ENCODE measurements at places on chromosomes 4 and X. TPM values are rescaled to one million over a fixed set of nuclear protein-coding genes. Genes with fewer than 3 reads are reported as not detected.

GRCh38 chr4:180665994-180666824 is 1577.0 kb upstream of the TENM3 start:
- no peak overlapping the region for H3K4me3 ChIP-seq
- no peak overlapping the region for H3K27ac ChIP-seq
- no peaks in the 10 kb centered on the region for H3K4me1 ChIP-seq
- no peaks in the 10 kb centered on the region for H3K27me3 ChIP-seq
- no peaks in the 10 kb centered on the region for H3K36me3 ChIP-seq
- no peak for DNase-seq

GRCh38 chr4:155572106-155572703 is 94.4 kb upstream of the GUCY1A1 start:
- H3K27ac ChIP-seq = no peak overlapping the region
- no peaks in the 10 kb centered on the region for H3K27me3 ChIP-seq
- H3K36me3 ChIP-seq = no peaks in the 10 kb centered on the region
- no peak overlapping the region for H3K4me3 ChIP-seq
- H3K4me1 ChIP-seq = no peaks in the 10 kb centered on the region
- no peak for DNase-seq

GRCh38 chr4:69749771-69750170 is 10.6 kb downstream of the SULT1B1 start:
- H3K27me3 ChIP-seq = no peaks in the 10 kb centered on the region
- H3K36me3 ChIP-seq = no peaks in the 10 kb centered on the region
- DNase-seq = no peak
- no peaks in the 10 kb centered on the region for H3K4me1 ChIP-seq
- no peak overlapping the region for H3K4me3 ChIP-seq

DNA sequence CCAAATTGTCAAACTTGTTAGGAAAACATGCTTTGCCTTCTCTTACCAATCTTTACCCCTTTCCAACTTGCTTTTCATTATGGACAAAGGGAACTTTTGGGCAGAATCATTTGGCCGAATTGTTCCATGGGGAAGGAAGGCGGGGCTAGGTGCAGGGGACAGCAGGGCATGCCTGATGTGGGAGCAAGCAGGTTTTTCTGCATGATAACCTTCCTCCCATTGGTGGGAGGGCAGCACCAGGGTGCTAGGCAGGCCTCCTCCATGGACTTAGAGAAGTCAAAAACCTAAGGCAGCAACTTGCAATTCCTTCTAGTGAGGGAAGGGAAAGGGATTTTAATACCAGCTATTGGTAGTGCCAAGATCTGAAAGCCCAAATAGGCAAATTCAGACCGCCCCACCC is 260.5 kb downstream of the MAPK10 start:
- H3K4me3 ChIP-seq = no peak overlapping the region
- no peak for DNase-seq
- H3K4me1 ChIP-seq = no peaks in the 10 kb centered on the region
- no peak overlapping the region for H3K27ac ChIP-seq
- no peaks in the 10 kb centered on the region for H3K36me3 ChIP-seq
- H3K27me3 ChIP-seq = no peaks in the 10 kb centered on the region

GRCh38 chrX:135481696-135482179 is 38.7 kb upstream of the INTS6L start:
- no peaks in the 10 kb centered on the region for H3K4me1 ChIP-seq
- H3K4me3 ChIP-seq = no peak overlapping the region
- H3K36me3 ChIP-seq = no peaks in the 10 kb centered on the region
- DNase-seq = no peak
- no peaks in the 10 kb centered on the region for H3K27me3 ChIP-seq

- H3K27ac ChIP-seq = no peak overlapping the region
- no peaks in the 10 kb centered on the region for H3K36me3 ChIP-seq
- no peaks in the 10 kb centered on the region for H3K4me1 ChIP-seq
- H3K27me3 ChIP-seq = no peaks in the 10 kb centered on the region
- DNase-seq = no peak
These were observed 1.4 kb upstream of the SERPINA7 start for GRCh38 chrX:106039920-106040319.

GRCh38 chr4:106329041-106329618 is 12.8 kb downstream of the AIMP1 start:
- no peak for DNase-seq
- H3K27ac ChIP-seq = no peak overlapping the region
- no peak overlapping the region for H3K4me3 ChIP-seq
- peaks cover 96% of the 10 kb centered on the region for H3K36me3 ChIP-seq

GRCh38 chr4:182653596-182653995 is 263.6 kb downstream of the DCTD start:
- no peaks in the 10 kb centered on the region for H3K36me3 ChIP-seq
- H3K4me1 ChIP-seq = no peaks in the 10 kb centered on the region
- no peak for DNase-seq
- H3K27ac ChIP-seq = no peak overlapping the region
- no peak overlapping the region for H3K4me3 ChIP-seq
- H3K27me3 ChIP-seq = no peaks in the 10 kb centered on the region

DNA sequence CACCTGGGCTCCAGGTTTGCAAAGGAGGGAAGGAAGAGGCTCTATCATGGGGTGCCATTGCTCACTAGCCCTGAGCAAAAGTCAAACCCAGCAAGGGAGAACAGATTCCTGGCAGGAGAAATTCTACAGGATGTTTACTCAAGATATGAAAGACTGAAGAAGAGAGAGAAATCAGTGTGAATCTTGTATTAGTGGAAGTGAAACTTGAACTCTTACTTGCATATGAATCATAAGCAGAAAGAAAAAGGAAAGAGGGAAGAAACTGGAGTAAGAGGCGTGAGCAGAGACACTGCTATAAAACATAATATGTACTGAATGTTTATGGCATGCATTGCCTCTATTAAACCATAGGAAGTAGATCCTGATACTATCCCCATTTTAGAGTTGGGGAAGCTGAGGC is 60.9 kb downstream of the C4orf46 start:
- peaks cover 3% of the 10 kb centered on the region for H3K4me1 ChIP-seq
- H3K4me3 ChIP-seq = no peak overlapping the region
- DNase-seq = no peak
- no peak overlapping the region for H3K27ac ChIP-seq

DNA sequence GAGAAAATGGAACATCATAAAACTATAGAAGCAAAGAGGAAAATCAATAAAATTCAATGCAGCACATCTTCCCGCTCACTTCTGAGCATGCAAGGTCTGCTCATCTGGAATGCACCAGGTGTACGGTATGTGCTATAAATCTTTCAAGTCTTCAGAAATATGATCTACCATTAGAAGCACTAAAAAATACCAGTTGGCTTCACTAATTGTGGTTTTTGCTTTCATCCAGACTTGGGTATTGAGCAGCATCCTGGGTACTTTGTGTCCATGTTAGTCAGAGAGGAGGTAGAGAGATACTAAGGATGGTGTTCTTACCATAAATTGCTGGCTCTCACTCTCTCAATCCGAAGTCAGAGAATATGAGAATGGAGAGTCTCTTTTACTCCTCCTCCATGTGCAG is 477.1 kb downstream of the PPARGC1A start:
- H3K4me1 ChIP-seq = no peaks in the 10 kb centered on the region
- no peak overlapping the region for H3K27ac ChIP-seq
- H3K36me3 ChIP-seq = no peaks in the 10 kb centered on the region

DNA sequence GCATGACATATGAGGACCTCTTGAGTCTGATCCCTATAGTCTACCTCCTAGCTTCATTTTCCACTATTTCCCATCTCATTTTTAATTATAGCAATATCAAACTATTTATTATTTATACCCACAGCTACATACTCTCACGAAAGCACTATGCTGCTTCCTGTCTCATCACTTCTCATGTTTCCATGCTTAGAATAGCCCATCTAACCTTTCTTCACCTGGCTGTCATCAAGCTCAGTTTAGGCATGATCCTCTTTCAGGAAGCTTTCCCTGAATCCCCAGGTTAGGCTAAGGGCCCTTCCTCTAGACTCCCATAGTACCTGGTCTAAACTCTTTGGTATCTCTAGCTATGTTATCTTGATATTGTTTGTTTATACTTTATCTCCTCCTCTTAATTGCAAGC is 137.8 kb downstream of the TBC1D19 start:
- DNase-seq = no peak
- H3K4me1 ChIP-seq = no peaks in the 10 kb centered on the region
- H3K36me3 ChIP-seq = no peaks in the 10 kb centered on the region
- H3K4me3 ChIP-seq = no peak overlapping the region
- H3K27ac ChIP-seq = no peak overlapping the region
- no peaks in the 10 kb centered on the region for H3K27me3 ChIP-seq

GRCh38 chrX:14896273-14896672 is 23.1 kb downstream of the MOSPD2 start:
- no peaks in the 10 kb centered on the region for H3K27me3 ChIP-seq
- no peaks in the 10 kb centered on the region for H3K4me1 ChIP-seq
- no peaks in the 10 kb centered on the region for H3K36me3 ChIP-seq
- H3K4me3 ChIP-seq = no peak overlapping the region

Gene TEC
- 6.4 TPM for total RNA-seq

Gene TMEM35A
- total RNA-seq = 1.3 TPM

Gene BOD1L1
- 88.0 TPM for total RNA-seq

Measured in upper lobe of left lung (tissue), 6 donors.